ENCODE measurements at places on chromosomes 13 and 19. TPM values are rescaled to one million over a fixed set of nuclear protein-coding genes. Genes with fewer than 3 reads are reported as not detected.
A peak's percentile ranks its signal among the peaks of the same experiment; 100 is the strongest.

DMPK gene
- 37.5 TPM for total RNA-seq

APOC4 gene
- total RNA-seq: not detected

TMEM238 gene
- total RNA-seq: 0.55 TPM

BEST2 gene
- not detected for total RNA-seq

DMKN gene
- 85.4 TPM for total RNA-seq

RASGRP4 gene
- total RNA-seq: not detected

ETHE1 gene
- total RNA-seq: 243 TPM

LILRA5 gene
- not detected for total RNA-seq

GRCh38 chr13:75258159-75258782 is 223.7 kb downstream of the TBC1D4 start:
- DNase-seq: peak; percentile 41

DNA sequence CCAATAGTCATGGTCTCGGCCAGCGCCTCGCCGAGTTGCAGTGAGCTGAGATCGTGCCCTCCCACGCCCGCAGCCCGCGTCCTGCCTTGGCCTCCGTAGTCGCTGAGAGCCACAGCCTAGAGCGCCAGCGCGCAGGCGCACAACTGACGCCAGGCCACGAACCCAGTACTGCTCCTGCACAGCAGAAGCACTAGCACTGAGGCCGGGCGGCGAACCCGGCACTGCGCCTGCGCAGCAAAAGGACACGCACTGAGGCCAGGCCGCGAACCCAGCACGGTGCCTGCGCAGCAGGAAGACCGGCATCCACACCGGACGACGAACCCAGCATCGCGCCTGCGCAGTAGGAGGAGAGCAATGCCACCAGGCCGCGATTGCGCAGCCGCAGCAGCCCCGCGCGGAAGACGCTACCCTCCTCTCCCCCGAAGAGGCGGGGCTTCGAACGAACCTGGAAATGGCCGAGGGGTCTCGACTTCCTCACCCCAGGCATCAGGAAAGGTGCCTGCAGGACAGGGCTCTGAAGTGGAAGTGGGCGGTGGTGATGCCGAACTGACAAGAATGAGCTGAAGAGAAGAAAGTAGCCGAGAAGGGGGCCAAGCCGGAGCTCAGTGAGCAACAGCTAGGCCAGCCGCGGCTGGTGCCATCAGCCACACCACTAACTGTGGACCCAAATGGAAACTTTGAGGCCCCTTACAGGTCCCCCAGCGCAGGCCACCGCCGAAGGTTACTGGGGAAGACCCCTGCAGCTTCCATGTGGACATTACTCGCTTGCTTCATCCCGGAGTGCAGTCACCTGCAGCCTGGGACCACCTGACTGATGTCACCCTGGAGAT is 7.5 kb downstream of the F10 start:
- DNase-seq: no peak

DNA sequence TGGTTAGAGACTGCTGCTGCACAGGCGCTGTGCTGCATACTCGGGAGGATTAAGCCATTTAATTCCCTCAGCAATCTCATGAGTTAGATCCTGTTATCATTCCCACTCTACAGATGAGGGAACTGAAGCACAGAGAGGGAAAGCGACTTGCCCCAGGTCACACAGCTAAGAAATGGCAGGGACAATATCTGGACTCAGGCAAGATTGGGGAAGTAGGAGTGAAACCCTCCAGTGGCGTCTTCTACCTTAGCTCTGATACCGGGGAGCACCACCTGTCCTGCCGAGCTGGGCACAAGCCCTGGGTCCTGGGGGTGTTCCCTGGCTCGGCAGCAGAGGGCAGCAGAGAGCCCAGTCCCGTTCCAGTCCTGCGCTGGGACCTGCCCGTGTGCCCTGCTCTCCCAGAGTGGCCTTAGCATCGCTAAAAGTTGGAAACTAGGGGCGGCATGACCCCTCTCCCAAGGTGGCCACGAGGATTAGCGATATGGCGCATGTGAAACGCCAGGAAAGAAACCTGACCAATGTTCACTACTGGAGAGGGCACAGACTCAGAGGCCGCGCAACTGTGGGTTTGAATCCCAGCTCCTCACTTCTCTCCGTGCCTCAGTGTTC is 20.5 kb downstream of the CYTH2 start:
- peak; percentile 71 for DNase-seq

GRCh38 chr19:35902870-35903475 is 644 bp downstream of the HCST start:
- no peak for DNase-seq

- no peak for DNase-seq
These were observed 269.6 kb downstream of the B3GLCT start for GRCh38 chr13:31469377-31469776.

DNA sequence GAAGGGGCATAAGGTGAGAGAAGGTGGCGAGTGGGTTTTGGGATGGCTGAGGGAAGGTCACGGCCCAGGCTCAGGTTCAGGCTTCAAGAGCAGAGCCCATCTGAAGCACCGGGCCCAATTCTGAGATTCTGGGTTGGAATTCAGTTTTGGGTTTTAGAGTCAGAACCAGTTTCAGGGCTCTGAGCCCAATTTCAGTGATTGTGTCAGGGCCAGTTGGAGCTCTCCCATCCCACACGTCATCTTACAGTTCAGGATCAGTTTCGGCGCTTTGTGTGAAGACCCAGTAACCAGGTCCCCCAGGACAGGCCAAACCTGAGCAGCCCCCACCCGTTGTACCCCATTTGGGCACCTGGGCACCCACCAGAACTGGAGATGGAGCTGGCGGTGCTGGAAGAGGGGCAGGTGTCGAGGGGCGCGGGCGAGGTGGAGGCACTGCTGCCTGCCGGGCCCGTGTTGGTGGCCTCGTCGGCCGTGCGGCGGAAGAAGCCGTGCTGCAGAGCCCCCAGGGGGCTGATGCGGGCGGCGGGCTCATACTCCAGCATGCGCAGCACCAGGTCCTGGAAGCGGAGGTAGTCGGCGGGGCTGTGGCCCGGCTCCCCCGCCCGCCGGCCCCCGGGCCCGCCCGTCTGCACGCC is 7.5 kb downstream of the DYRK1B start:
- no peak for DNase-seq

- no peak for DNase-seq
These were observed 117.4 kb downstream of the ESD start for GRCh38 chr13:46679369-46680120.

GRCh38 chr13:83876546-83876945 is 5.7 kb downstream of the SLITRK1 start:
- DNase-seq: no peak

DNA sequence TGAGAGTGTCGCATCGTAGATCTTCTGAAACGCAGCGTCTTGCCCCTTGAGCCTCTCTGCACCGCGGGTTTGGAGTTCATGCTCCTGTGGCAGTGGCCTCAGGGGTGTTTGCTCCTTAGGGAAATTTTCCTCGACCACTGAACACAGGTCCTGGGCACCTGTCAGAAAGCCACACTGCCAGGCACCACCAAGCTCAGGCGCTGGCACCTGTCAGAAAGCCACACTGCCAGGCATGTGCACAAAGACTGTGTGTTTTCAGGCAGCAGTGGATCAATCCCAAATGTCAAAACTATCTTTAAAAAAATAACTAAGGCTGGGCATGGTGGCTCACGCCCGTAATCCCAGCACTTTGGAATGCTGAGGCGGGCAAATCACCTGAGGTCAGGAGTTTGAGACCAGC is 87.1 kb downstream of the ATP11A start:
- no peak for DNase-seq

GRCh38 chr13:114045113-114045735 is 71.3 kb upstream of the C13orf46 start:
- no peak for DNase-seq

DNA sequence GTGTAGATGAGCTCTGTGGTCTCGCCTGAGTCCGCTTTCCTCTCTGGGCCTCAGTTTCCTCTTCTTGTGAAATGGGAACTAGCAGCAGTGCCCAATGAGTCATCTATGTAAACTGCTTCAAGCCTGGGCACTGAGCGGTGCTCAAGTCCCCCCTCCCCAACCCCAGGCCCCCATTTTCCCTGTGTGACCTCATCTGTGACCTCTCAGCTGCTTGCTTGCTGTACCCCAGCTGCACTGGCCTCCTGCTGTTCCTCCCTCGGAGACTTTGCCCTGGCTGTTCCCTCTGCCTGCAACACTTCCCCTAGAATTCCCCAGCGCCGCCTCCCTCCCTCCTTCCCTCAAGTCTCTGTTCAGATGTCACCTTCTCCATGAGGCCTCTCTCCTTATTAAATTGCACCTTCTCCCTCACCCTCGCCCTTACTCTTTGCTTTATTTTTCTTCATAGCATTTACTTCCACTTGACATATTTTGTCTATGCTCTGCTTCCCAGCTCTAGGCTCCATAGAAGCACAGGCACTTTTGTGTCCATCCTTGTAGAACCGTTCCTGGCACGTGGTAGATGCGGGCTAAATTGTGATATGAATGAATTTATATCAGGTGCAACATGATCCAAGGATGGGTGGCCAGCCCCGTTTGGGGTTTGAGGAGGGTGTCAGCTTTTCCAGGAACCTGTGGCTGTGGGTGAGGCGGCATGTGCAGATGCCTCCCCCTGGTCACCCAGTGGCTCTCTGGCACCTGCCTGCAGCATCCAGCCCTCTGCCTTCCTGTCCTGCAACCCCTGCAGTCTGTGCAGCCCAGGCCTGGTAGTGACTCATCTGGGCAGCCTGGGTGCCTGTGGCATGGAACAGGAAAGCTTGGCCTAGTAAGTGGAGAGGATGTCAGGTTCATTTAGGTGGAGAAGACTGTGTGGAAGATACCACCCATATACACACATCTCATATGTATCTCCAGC is 26.3 kb downstream of the SIPA1L3 start:
- DNase-seq: no peak

All from G401 (cell line).